ENCODE measurements at places on chromosomes 11 and 22.

DNA sequence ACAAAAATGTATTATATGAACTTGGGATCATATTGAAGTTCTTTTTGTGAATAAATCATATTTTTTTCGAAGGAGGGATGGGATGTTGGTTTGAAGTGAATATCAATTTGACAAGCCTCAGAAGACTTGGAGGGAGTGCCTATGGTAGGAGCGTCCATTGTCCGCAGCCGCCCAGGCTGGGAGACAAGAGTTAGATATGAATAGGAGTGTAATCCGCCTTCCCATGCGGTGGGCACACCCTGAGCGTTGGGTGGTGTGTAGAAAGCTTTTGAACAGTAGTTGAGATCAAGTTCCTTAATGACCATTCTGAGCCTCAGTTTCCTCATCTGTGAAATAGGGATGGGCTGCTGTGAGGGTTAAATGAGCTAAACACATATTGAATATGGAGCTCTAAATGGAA is 7.0 kb downstream of the CD82 start:
- no peak for DNase-seq

GRCh38 chr22:44707178-44707577 is 5.2 kb downstream of the PRR5 start:
- no peak for DNase-seq

GRCh38 chr11:78040691-78041379 is 17.8 kb upstream of the KCTD14 start:
- DNase-seq = no peak

DNA sequence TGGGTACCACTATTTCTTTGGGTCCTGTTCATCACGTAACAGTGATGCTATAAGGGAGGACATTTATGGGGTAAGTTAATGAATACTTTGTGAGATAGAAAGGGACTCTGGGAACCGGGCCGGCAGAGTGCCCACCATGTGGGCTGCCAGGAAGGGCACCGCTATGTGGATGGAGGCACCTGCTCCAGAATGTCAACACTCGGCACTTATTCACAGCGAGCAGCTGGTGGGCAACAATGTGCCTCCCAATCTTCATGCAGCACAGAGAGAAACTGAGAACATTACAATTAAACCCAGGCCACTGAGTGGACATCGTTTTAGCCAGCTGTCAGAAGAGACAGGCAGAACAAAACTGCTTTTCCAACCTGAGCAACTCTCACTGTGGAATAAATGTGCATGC is 15.8 kb upstream of the ELFN2 start:
- DNase-seq = no peak

GRCh38 chr22:46089426-46090035 is 60.8 kb upstream of the PPARA start:
- DNase-seq = no peak

GRCh38 chr11:105609832-105610781 is at the start of gene GRIA4:
Gene GRIA4 (plus strand): TSS chr11:105610073. CDS start chr11:105610998, 925 bp downstream.
- DNase-seq = no peak

- DNase-seq = no peak
Measured at GRCh38 chr22:17957204-17957603, 67.2 kb downstream of the MICAL3 start.

DNA sequence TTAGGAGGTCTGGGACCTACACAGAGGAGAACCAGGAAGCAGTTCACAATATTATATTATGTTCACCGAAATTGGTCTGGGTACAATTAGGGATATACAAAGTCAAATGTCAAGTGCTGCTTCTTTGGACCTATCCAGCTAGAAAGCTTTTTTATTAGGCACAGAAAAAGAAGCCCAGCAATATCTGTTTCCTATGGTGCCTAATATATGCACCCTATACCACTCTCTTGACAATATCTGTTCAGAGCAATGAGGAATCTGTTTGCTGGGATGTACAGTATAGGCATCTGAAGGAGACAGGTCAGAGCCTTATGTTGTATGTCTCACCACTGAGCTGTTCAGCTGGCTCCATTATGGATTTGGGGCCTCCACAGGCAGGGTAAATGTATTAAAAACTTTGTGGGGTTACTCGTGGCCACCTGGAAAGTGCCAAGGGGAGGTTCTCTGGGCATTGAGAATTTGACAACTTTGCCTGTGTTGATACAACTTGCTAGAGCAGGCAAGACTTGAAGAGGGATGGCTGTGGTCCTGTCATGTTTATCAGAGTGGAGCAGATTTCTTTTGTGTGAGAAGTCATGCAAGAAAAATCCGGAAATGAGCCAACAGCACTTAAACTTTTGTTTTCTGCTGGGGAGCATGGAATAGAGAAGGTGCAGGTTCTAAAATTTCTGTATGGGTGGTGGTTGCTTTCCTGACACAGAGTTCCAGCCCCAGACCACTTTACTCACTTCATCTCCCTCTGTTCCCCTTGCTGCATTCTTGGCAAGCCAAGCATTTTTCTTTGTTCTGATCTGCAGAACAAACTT is 10.1 kb downstream of the STIM1 start:
- DNase-seq = no peak

- no peak for DNase-seq
Measured at GRCh38 chr11:110032957-110033570, 60.1 kb upstream of the ZC3H12C start.

DNA sequence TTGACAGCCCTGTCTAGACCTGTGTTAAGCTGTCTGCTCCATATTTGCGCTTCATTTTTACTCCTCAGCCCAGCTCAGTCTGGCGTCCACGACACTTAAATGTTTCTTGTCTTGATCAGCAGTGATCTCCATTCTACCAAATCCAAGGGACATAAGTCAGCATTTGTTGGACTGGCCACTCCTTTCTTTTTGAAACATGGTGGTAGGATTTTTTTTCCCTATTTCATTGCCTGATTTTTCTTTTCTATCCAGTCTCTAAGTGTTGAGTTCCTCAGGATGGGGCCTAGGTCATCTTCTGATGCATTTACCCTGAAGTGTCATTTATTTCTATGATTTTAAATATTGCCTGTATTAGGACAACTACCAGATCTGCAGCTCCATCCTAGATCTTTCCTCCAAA is 873 bp downstream of the NCAPH2 start:
- no peak for DNase-seq

DNA sequence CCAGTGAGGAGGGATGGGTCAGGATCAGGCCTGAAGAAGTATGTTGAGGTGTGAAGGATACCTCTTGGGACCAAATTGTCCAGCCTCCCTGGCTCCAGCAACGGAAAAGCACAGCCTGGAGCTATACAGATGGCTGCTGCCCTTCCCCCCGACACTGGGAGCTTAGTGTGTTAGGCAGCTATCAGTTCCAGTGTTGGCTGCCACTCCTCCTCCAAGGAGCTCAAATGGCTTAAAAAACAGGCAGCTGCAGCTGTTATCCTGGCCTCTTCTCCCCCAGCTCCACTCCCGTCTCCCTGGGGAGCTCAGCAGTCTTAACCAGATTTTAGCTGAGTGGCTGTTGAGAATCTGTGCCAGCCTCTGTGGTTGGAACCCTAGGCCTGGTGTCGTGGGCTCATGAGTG is 225.0 kb downstream of the JRKL start:
- DNase-seq = no peak

DNA sequence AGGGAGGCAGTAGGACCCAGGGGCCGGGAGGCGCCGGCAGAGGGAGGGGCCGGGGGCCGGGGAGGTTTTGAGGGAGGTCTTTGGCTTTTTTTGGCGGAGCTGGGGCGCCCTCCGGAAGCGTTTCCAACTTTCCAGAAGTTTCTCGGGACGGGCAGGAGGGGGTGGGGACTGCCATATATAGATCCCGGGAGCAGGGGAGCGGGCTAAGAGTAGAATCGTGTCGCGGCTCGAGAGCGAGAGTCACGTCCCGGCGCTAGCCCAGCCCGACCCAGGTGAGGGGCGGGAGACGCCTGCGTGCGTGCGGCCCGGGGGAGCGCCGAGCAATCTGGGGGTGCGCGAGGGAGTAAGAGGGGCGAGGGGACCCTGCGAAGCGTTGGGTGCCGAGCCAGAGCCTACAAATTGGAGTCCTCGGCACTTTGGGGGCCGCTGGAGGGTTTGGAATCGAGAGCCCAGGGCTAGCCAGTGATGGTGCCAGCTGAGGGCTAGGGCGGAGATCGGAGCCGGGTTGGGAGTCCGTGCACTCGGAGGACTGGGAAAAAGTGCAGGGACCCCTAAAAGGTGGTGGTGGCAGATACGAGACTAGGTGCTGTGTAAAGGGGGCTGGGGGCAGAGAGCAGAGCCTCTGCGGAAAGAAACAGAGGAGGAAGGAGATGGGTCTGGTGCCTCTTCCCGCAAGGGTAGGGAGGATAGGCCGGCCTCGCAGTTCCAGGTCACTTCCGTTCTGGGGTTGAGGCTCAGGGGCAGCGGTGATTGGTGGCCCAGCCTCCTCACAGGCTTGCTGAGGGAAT is at the start of gene SERPINH1:
TSS of gene SERPINH1 (plus strand) at position 206 of the 788 bp plus-strand sequence. CDS start 4,097 bp downstream, outside the sequence.
- DNase-seq = no peak

DNA sequence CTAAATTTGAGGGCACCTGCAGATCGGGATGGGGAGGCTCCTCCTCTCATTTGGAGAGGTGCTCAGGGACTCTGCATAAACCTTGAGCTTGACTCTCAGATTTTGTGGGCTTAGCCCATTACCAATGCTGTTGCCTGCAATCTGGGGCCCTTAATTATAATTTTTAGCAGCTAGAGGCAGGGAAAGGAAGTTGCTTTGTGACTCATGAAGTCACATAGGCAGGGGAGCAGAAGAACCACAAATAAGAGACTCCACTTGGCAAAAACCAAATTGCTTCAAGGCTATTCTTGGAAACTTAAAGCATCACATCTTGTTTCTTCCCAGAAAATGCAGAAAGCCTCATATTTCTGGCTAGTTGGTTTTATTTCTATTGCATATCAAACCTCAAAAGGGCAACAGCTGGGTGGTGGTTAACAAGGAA is 46.9 kb downstream of the MICAL2 start:
- no peak for DNase-seq

DNA sequence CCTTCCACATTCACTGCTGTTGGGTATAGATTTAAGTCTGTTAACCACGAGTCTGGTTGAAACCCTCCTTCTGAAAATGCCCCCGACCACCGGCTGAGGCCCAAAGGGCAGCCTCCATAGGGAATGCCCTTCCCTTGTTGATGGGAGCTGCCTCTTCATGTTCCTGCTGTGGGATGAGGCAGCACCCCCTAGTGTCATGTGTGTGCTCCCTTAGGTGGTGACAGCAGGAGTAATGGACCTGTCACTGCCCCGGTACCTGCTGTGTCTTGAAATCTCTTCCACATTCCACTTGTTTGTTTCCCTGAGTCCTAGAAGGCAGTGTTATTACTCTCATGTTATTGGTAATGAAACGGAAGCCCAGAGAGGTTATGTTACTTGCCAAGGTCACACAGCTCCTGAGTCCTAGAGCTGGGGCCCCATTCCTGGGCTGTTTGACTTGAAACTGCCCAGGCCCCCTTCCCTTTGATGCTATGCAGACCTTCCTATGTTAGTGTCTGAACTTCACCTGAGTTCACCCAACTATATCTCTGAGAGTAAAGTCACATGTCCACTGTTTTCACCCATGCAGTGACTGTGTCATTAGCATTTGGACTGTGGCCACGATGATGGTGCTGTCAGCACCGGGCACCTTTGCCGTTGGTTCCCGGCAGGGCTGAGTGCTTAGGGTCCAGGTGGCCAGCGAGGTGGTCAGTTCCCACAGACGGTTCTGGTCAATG is 234.3 kb downstream of the TBC1D22A start:
- DNase-seq = no peak

DNA sequence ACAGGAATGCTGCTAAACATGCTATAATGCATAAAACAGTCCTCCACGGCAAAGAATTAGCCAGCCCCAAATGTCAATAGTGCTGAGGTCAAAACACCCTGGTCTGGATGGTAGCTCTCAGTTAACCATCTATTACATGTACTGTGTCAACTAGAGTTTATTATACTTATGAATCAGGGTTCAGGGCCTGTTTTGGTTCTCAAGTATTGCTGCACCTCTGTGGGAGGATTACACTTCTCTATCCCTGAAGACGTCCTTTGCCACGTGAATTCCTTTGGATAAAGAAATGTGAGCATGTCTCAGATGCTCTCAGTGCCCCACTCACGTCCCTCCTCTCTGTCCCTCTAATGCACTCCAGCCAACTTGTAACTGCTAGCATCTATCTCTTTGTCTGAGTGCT is 53.4 kb downstream of the SLC1A2 start:
- no peak for DNase-seq

DNA sequence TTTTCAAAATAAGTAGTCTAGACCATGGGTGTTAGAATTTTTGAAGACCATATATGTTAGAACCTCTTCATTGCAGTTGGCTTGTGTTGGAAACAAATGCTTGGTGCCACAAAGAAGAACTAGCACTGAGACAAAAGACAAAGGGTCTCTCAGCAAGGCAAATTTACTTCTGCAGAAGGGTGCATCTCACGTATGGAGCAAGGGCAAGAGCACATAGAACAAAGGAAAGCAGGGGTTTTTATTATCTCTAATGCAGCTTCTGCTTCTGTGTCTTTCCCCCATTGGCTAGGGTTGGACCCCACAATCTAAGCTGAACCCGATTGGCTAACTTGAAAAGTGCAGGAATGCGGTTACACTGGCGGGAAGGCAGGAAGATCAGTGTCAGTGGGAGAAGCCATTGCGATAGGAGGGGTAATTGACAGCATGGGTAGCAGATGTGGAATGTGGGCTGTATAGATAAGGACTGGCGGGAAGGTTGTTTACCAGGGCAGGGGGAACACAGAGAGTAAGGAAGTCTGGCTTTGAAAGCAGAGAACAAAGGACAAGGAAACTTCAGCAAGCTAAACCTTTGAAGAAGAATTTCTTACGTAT is 9.2 kb upstream of the RBMXL2 start:
- no peak for DNase-seq

DNA sequence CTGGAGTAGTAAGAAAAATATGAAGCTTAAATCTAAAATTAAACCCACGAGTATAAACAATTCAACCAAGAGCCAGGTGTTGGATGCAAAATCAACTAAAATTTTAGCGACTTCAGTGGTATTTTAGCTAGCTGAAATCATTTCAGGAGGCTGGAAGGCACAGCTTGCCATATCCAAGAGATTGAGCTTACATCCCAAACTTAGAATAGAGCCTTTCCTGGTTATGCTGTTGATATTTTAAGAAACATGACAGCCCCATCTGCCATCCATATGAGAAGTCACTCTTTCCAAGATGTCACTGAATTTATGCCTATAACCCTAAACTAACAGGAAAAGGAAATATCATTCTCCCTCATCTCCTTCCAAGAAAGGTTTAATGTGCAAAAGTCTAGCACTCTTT is 334.0 kb downstream of the KCNA4 start:
- DNase-seq = no peak
